ENCODE measurements at places on chromosomes 7 and 10. TPM values are rescaled to one million over a fixed set of nuclear protein-coding genes. Genes with fewer than 3 reads are reported as not detected.

The TSPAN15 gene
- total RNA-seq = 23.1 TPM

The STAMBPL1 gene
- total RNA-seq = 6.2 TPM

The PRF1 gene
- 3.0 TPM for total RNA-seq

The HOXA6 gene
- not detected for total RNA-seq

The SPACDR gene
- total RNA-seq = 2.0 TPM

The CYP2C8 gene
- total RNA-seq = 3.4 TPM

- peaks cover 16% of the 10 kb centered on the region for H3K36me3 ChIP-seq
- no peak overlapping the region for H3K4me3 ChIP-seq
- no peak for DNase-seq
- no peak overlapping the region for H3K27ac ChIP-seq
- no peaks in the 10 kb centered on the region for H3K27me3 ChIP-seq
These were observed 954 bp downstream of the FSCN3 start for GRCh38 chr7:127594490-127594889.

GRCh38 chr10:27356738-27357137 lies 116.1 kb upstream of the ACBD5 start:
- H3K27me3 ChIP-seq = no peaks in the 10 kb centered on the region
- no peak overlapping the region for H3K27ac ChIP-seq
- H3K4me1 ChIP-seq = peaks cover 6% of the 10 kb centered on the region
- DNase-seq = no peak
- no peak overlapping the region for H3K4me3 ChIP-seq
- no peaks in the 10 kb centered on the region for H3K36me3 ChIP-seq

- no peaks in the 10 kb centered on the region for H3K36me3 ChIP-seq
- peak overlapping the region; percentile 49 for H3K27ac ChIP-seq
- peaks cover 60% of the 10 kb centered on the region for H3K4me1 ChIP-seq
- no peaks in the 10 kb centered on the region for H3K27me3 ChIP-seq
- no peak overlapping the region for H3K4me3 ChIP-seq
- no peak for DNase-seq
These were observed 8.1 kb downstream of the SGMS1 start for GRCh38 chr10:50615658-50616057.

- no peaks in the 10 kb centered on the region for H3K4me1 ChIP-seq
- no peak overlapping the region for H3K4me3 ChIP-seq
- no peaks in the 10 kb centered on the region for H3K27me3 ChIP-seq
- no peak overlapping the region for H3K27ac ChIP-seq
- DNase-seq = no peak
These were observed 141.7 kb downstream of the TWIST1 start for GRCh38 chr7:18975689-18976280.

DNA sequence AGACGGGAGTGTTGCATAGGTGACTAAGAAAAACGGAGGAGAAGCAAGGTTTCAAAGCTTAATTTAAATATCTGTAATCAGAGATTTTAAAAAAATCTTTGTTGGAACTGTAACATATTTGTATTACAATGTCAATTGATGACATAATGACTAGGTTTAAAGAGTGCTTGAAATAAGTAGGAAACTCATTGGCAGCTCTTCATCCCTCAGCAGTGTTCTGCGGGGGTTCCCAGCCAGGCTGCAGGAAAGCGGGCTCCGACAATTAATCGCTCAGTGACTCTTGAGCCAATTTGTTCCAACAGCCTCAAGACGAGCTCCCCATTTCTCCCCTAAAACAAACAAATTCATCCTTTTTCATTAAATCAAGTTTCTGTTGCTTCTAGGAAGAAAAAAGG lies 22.6 kb downstream of the CPXM2 start:
- H3K27ac ChIP-seq = no peak overlapping the region
- peaks cover 34% of the 10 kb centered on the region for H3K4me1 ChIP-seq
- H3K27me3 ChIP-seq = no peaks in the 10 kb centered on the region
- DNase-seq = peak; percentile 36

GRCh38 chr10:88243836-88244730 lies 339.0 kb downstream of the RNLS start:
- no peaks in the 10 kb centered on the region for H3K27me3 ChIP-seq
- H3K4me3 ChIP-seq = no peak overlapping the region
- H3K27ac ChIP-seq = peak overlapping the region; percentile 35
- H3K36me3 ChIP-seq = no peaks in the 10 kb centered on the region

DNA sequence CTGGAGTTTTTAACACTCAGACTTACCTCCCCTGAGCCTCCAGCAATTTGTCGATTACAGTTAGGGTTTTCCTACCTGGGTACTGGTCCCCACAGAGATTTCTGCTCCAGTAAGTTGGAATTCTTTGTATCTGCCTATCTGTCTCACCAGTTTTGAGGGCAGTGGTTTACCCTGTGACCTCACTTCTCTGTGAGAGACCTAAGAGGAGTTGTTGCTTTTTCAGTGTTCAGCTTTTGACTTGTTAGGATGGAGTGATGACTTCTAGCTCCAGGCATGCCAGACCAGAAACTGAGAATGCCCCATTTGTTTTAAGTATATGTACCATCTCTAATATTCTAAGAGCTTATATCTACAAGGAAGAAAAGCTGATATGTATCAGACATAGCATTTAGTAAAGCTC lies 42.9 kb downstream of the CSGALNACT2 start:
- no peaks in the 10 kb centered on the region for H3K4me1 ChIP-seq
- H3K4me3 ChIP-seq = no peak overlapping the region
- DNase-seq = no peak

- H3K27me3 ChIP-seq = no peaks in the 10 kb centered on the region
- H3K4me3 ChIP-seq = no peak overlapping the region
- no peak overlapping the region for H3K27ac ChIP-seq
- DNase-seq = no peak
These were observed 30.7 kb downstream of the PTPRN2 start for GRCh38 chr7:158556721-158557440.

DNA sequence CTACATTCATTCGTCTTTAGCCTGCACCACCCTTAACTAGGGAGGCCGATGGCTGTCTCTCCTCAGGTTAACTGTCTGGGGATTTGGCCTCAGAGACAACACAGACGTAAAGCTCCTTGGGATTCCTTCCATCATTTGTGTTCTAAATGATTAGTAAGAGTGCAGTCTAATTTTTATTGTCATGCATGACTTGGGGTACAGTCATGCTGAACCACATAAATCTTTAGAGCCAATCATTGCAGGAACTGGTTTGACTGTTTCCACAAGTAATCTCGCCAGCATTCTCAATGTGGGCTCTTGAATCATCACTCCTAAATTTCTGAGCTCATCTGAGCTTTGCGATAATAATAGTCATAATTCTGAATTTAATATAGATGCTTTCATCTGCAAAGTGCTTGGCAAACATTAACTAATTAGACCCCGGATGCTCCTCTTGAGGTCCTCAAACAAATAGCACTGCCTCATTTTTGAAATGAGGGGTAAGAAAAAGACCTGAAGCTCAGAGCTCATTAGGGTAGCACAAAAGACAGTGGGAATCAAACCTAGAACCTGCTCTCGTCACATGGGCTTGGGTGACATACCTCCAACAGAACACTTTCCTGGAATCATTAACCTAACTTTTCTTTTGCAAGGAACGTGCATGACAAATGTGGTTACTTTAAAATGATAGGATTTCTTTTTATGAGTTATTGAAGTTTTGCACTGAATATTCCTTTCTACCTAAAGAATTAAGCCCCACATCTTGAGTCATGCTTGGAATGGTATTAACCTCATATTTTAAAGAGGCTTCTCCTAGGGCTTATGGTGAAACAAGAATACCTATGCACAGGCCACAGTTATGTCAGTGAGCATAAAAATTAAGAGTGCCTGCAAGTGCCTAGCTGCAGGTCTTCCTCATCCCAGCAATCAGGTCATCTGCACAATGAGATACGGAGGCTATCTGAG lies 118.9 kb upstream of the NRP1 start:
- no peaks in the 10 kb centered on the region for H3K27me3 ChIP-seq
- H3K4me3 ChIP-seq = no peak overlapping the region
- H3K36me3 ChIP-seq = no peaks in the 10 kb centered on the region
- peaks cover 11% of the 10 kb centered on the region for H3K4me1 ChIP-seq
- no peak overlapping the region for H3K27ac ChIP-seq

- no peak overlapping the region for H3K4me3 ChIP-seq
- no peak for DNase-seq
- H3K27ac ChIP-seq = no peak overlapping the region
- H3K36me3 ChIP-seq = no peaks in the 10 kb centered on the region
These were observed 77.8 kb upstream of the PTN start for GRCh38 chr7:137421366-137421765.

DNA sequence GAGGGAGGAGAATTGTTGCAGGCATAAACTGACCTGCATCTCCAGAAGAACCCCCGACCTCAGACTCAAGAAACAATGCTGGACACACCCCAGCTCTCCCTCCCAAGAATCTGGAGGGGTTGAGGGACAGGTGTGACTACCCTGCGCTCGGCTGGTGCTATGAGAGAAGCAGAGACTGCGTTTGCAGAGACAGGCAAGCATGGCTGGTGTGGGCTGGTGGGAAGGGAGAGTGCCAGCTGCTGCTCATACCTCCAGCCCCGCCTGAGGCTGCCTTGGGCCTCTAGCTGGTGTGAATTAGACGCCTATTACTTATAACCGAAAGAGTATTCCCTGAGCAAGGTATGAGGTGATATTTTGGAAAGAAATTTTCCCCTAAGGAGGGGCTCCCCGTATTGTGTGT lies 48.3 kb upstream of the DDC start:
- H3K36me3 ChIP-seq = no peaks in the 10 kb centered on the region
- no peak overlapping the region for H3K4me3 ChIP-seq
- no peak for DNase-seq
- no peaks in the 10 kb centered on the region for H3K4me1 ChIP-seq
- H3K27ac ChIP-seq = no peak overlapping the region
- no peaks in the 10 kb centered on the region for H3K27me3 ChIP-seq

GRCh38 chr7:141361960-141362359 lies 189.2 kb upstream of the AGK start:
- H3K27me3 ChIP-seq = no peaks in the 10 kb centered on the region
- DNase-seq = no peak
- H3K4me1 ChIP-seq = peaks cover 21% of the 10 kb centered on the region
- no peak overlapping the region for H3K4me3 ChIP-seq
- no peaks in the 10 kb centered on the region for H3K36me3 ChIP-seq
- no peak overlapping the region for H3K27ac ChIP-seq

GRCh38 chr7:116776610-116777289 lies 85.6 kb upstream of the CAPZA2 start:
- DNase-seq = no peak
- no peaks in the 10 kb centered on the region for H3K27me3 ChIP-seq
- peaks cover 19% of the 10 kb centered on the region for H3K4me1 ChIP-seq
- H3K36me3 ChIP-seq = no peaks in the 10 kb centered on the region

- no peak for DNase-seq
- H3K4me3 ChIP-seq = no peak overlapping the region
- H3K27ac ChIP-seq = no peak overlapping the region
- H3K27me3 ChIP-seq = no peaks in the 10 kb centered on the region
- H3K36me3 ChIP-seq = no peaks in the 10 kb centered on the region
These were observed 159.2 kb upstream of the FOXP2 start for GRCh38 chr7:114255404-114255841.

DNA sequence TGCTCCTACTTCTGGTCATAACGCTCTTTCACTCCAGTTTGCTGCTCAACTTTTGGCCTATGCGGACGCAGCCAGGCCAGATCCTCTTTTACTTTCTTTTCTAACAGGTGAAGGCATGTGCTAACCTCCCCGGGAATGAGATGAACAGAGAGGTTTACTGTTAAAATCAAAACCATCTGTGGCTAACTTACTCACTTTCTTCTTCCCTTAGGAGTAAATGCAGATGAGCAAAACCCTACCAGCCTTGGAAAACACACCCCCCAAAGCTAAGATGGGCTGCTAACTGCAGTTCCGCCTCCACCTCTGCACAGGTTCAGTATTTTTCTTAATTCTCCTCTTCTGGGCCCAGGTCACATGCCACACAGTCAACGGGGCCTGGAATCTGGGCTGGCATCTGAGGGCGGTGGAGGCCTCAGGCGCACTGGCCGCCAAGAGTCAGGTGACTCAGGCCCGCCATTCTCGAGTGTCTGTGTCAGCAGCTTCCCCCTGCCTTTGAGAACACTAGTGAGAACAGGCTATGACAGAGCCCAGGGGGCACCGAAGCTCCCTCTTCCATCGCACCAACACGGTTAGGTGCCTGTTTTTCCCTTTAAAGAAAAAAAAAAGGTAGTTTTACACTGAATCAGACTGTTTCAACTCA lies 11.1 kb downstream of the FAM53B start:
- H3K4me1 ChIP-seq = peaks cover 100% of the 10 kb centered on the region
- H3K4me3 ChIP-seq = no peak overlapping the region
- H3K27ac ChIP-seq = peak overlapping the region; percentile 87
- H3K27me3 ChIP-seq = no peaks in the 10 kb centered on the region
- peak; percentile 97 for DNase-seq

DNA sequence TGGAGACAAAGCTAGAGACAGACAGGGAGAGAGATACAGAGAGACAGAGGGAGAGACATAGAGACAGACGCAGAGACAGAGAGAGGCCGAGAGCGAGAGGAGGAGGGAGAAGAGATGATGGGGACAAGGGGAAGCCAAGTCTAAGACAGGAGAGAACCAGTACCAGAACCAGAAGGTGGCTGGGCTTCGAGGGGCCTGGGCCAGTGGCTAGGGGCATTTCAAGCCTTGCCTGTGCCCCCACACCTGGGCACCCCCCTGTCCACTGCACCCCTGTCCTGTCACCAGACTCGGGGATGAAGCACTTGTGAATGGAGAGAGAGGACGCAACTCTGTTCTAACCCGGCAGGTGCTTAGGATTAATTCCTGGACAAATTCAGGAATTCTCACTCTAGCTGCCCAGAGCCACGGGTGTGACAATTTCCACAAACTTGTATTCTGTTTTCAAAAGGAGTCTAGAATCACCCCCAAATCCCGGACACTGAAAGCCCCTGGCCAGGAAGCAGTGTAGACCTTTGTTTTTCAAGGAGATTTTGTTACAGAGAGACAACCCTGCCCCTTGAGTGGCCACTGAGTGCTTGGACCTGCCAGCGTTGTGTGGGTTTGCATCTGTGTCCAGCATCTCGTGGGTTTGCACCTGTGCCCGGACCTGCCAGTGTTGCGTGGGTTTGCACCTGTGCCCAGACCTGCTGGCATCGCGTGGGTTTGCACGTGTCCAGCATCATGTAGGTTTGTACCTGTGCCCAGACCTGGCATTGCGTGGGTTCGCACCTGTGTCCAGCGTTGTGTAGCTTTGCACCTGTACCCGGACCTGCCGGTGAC lies 157.3 kb downstream of the WDR37 start:
- no peaks in the 10 kb centered on the region for H3K4me1 ChIP-seq
- no peak for DNase-seq
- H3K27ac ChIP-seq = no peak overlapping the region

- H3K27ac ChIP-seq = no peak overlapping the region
- H3K27me3 ChIP-seq = no peaks in the 10 kb centered on the region
- H3K4me1 ChIP-seq = no peaks in the 10 kb centered on the region
- no peak for DNase-seq
These were observed 301.6 kb downstream of the NRG3 start for GRCh38 chr10:82176587-82176986.
